ENCODE measurements at places on chromosomes 1 and 21.

GRCh38 chr1:19010995-19011844, 54.7 kb upstream of the IFFO2 start:
- DNase-seq: no peak

DNA sequence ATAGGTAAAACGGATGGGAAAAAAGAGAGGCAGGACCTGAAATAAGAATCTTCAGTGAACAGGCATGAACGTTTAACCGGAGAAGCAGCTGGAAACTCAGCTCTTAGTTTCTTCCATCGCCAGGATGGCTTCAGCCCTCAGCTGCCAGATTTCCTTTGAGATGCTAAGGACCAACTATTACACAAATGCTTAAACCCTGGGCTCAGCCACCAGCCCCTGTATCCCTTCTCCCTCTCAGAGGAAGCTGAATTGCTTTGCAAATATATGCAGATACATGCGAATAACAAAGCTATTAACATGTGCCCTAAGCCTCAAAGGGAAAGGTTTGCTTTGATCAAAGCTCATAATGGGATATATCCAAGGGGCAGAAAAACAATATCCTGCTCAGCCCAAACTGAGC, 515.1 kb downstream of the OMA1 start:
- no peak for DNase-seq

GRCh38 chr1:229694053-229694693, 68.1 kb downstream of the URB2 start:
- no peak for DNase-seq

GRCh38 chr1:65279070-65279779, 30.1 kb upstream of the DNAJC6 start:
- no peak for DNase-seq

DNA sequence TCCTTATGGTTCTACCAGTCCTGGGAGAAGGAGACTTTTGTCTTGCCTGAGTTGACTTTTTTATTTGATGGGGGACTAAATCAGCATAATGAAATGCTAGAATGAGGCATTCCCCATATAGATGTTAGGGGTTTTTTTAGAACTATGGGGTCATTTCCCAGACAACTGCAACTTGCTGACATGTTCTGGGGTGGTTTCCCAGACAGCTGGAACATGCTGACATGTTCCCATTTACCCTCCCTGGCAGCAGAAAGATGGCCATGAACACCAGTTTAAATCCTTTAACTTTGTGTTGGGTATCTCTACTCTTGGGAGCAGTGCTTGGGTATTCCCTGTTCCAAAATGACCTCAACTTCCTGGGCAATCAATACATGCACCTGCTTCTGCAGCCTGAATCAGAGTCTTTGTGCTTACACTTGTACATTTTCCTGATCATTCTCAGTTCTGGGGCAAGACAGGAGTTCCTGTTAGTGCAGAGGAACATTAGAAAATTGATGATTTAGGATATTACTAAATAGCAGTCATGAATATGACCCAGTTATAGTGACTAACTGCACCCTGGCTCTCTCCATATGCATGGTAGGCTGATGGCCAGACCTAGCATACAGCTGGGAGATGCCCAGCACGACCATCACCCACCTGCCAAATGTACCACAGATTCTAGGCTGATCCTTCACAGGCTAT, 75.4 kb upstream of the CD5L start:
- DNase-seq: no peak

GRCh38 chr21:38072489-38072888, 156.2 kb upstream of the KCNJ6 start:
- DNase-seq: no peak

- no peak for DNase-seq
Observed at GRCh38 chr1:182248721-182249120, 142.9 kb downstream of the GLUL start.

GRCh38 chr1:3313576-3313950, 140.9 kb upstream of the ARHGEF16 start:
- DNase-seq: no peak

DNA sequence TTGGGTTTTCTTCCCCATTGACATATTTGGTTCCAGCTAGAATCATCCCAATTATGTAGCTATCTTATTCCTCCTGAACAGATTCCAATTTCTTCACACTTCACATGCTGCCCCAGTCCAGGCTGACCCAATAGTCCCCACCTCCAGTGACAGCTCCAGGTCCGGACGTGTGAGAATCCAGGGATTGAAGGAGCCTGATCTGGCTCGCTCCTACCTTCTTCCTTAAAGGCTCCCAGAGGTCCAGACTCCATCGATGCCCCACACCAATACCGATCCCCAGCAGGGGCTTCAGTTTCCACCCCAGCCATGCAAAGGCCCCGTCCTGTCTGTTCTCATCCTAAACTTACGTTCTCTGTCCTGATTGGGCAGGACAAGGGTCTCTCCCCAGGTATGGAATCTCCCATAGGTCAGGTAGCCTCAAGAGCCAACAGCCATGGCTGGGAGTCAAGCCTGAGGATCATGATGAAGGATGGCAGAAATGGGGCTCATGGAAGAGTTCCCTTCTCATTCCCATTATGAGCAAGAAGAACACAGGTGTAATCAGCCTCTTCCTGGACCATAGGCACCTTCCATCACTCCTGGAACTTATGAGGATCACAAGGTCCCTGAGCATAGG, 20.4 kb upstream of the SLAMF9 start:
- no peak for DNase-seq

DNA sequence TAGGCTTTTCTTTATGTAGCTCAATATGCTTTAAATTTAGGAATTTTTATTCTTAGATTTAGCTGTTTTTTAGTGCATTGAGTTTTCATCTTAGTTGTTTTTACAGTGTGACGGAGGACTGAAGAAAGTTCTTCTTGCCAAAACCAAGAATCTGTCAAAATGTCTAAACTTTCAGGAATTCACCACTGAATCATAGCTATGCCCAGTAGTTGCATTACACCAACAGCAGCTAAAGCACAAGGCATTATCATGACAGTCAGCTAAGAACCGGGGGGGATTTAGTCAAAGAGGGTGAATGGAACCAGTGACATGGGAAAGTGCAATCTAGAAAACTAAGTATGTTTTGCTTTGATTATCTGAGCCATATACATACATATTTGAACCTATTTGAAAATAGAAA, 6.5 kb upstream of the C1orf146 start:
- DNase-seq: no peak

GRCh38 chr1:161439280-161440232, 65.7 kb upstream of the FCGR2A start:
- DNase-seq: no peak

DNA sequence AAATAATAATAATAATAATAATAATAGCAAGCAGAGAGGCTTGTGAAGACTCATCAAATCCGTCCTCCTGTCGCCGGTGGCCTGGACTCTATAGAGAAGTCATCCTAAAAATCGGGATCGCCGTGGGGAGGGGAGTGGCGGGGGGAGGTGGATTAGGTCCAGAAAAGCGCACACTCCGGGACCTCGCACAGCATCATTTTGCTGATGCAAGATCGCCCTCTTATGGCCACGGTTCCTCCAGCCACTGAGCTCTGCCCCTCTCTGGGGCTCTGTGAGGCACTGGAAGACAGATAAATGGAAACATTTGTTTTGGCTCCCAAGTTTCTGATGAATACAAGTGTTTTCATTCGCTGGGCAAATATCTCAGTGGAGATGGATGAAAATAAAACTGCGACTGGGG, 612.0 kb downstream of the MATN1 start:
- DNase-seq: no peak

DNA sequence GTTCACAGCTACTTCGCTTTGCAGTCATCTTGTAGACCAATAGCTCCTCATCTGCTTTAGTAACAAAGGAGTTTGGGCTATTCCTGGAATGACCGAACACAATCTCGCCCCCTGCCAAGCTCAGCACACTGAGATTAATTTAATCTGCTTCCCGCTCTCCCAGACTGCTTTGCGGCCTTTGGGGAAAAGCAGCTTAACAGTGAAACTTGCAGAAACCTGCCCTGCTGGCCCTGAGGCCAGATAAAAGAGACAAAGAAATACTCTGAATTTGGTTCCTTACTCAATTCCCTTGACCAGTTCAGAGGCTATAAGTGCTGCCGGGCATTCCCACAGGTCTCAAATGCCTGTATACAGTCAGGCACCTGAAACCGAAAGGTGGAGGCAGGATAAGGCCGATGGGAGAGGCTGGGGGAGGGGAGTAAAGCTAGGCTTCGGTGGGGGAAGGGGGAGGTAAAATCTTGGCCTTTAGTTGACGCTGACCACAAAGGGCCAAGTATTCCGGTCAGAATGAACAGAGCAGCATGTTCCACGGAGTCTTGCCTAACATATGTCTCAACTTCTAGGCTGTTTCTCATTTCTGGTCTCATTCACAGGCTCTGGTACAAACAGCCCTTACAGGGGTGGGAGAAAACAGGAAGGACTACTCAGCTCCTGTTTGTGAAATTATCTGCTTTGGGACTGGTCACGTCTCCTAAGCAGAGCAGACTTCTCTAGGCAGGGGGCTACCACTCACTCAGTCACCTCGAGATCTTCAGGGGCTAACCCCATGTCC, 17.7 kb upstream of the A3GALT2 start:
- DNase-seq: peak; percentile 23

GRCh38 chr1:93111065-93111464, 32.0 kb downstream of the MTF2 start:
- DNase-seq: no peak

Data from NCI-H1048 (cell line).